Suprapubic skin (tissue), 4 donors: ENCODE measurements at places on chromosomes 5 and 9.
A peak's percentile ranks its signal among the peaks of the same experiment; 100 is the strongest.

DNA sequence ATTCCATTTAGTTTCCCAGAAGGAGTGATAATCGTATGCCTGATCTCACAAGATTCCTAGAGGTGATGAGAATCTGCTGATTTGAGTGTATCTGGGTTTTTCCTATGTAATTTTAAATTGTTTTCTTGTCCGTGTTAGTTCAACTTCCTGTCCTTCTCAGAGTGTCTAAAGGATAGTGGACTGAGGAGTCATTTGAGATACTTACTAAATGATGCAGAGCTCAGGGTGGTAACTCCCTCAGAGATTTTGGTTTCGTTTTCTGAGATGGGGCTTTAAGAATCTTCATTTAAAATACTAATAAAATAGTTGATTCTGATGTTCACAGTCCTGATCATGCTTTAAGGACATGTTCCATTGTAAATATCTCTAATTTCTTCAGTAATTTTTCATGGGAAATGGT is 30.3 kb downstream of the MELK start:
- no peak for DNase-seq

DNA sequence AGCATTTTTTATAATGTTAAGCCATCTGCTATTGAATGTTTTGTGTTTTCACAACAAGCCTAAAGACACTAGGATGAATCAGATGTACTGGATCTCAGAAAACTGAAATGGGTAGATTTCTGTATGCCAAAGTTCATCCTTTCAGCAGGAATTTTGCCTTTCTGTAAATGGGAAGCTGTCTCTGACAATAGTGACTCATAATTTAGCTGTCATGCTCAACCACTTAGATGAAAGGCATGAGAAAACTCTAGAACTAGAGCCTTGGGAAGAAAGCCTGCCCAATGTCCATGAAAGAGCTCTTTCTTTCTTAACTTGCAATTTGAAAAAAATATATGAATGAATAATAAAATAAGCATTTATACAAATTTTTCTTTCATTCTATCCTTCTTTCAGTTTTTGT is 616.0 kb upstream of the EDIL3 start:
- DNase-seq, result no peak

DNA sequence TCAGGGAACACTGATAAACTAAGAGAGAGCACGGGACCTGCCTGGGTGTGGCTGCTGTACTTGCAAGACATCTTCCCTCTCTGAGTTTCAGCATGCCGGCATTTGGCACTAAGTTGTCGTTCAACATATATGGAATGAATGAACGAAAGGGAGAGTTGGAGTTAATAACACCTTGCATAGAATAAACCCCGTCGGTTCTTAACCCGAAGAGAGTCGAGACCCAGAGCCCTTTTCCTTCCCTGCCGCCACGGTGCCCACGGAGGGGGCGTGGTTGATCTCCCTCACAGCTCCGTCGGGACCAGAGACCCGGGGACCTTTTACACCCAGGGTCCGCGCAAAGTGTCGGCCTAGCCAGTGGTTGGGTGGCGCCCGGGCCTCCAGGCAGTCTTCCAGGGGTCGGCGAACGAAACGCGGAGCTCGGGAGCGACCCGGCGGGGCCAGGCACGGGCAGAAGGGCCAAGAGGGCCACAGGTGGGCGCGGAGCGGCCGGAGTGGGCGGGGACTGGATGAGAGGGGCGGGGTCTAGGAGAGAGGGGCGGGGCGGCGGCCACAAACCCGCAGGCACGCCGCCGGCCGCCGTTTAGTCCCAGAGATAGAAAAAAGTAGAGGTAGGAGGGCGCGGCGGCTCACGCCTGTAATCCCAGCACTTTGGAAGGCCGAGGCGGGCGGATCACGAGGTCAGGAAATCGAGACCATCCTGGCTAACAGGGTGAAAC is 735 bp upstream of the RPL26L1 start:
- DNase-seq, result peak; percentile 84

DNA sequence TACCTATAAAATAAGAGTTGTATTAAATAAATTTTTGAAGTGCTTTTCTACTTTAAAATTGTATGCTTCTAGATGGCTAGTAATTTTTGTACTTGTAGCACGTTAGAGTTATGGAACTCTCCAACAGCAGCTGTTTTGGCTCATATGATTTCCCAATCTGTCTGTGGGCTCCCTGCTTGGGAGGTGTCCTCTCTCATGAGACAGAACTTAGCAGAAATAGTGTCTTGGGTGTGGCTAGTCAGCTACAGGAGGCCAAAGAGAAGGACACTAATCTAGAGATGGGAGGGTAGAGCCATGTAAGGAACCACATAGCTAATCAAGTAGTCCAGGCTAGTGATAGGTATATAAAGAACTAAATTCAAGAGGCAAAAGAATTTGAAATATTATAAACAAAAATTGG is 78.4 kb upstream of the DAB2 start:
- DNase-seq, result no peak

DNA sequence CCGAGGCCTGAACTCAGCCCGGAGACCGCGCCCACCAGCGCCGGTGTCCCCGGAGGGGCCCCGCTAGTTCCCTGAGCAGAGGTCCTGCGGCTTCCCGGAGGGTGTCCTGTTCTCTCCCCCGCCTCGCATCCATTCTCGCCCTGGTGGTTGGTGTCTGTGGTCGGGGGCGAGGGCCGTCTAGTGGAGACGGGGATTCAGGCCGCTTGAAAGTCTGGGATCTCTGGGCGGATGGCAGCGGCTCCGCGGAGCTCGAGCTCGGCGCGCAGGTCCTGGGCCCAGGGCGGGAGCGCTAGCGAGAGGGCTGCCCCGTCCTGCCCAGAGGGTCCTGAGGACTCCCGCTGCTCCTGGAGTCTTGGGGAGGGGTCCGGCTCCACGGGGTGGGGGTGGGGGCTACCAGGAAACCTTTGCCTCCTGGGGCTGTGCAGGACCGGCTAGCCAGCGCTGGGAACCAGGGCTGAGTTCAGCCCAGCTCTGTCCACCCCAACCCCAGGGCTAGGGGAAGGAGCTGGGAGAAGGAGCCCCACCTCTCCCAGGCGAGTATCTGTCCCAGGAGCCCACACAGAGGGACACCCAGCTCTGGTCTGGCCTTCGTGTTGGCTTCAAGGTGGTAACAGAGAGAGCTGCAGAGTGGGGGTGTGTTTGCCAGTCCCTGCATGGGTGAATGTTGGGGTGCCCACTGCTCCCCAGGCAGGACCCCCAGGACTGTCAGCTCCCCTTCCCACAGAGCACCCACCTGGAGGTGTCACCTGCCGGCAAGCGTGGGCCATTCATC is 4.0 kb downstream of the TOR4A start:
- DNase-seq, result no peak

GRCh38 chr5:179430193-179431175 is 85.2 kb upstream of the ADAMTS2 start:
- no peak for DNase-seq

- no peak for DNase-seq
These were observed 9.9 kb downstream of the RBM27 start for GRCh38 chr5:146213210-146213826.

- no peak for DNase-seq
These were observed 1021.2 kb downstream of the NR2F1-AS1 start for GRCh38 chr5:92559781-92560180.

GRCh38 chr5:56078278-56079156 is 83.8 kb upstream of the IL6ST start:
- DNase-seq, result no peak

- DNase-seq, result no peak
These were observed 173.7 kb downstream of the SLC24A2 start for GRCh38 chr9:19615036-19615624.

DNA sequence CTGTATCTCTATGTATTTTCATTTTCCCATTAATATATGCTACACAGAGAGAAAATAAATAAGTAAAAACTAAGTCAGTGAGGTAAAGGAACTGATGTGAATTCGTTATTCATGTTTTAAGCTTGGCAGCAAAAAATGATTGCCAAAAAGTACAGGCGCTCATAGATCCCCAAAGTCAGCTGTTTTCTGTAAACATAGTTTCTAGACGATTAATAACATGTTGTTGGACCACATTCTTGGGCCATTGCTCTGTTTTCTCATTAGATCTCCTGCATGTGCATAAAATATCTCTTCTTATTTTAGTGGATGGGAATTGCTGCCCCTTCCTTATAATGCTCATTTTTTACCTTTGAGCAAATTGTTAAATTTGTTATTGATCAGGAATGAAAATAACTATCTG is 215.2 kb downstream of the TLE1 start:
- no peak for DNase-seq

DNA sequence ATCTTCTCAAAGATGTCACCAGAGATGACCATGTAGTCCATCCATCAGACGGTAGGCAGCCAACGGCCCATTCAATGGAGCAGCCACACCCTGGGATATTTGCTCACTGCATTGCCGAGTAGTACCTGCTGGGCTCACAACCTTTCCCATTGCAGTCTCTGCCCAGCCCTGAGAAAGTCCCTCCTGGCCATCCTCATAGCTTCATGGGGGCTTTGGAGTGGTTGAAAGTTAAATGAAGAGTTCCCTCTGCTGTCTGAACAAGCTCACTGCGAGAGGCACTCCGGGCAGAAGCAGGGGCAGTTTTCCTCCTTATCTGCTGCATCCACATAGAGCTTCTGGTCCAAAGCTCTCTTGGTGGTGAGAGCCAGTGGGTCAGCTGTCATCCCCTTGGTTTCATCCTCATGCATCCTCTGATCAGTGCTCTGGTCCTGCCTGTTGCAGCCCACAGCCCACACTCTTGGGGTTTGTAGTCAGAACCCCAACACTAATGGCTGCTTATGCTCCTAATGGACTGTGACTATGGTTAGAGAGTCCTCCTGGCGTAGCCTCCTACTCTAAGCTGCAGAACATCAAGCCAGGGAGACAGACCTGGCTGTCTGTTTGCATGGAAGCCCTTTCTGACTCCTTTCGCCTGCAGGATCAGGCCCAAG is 23.3 kb downstream of the TNFSF8 start:
- DNase-seq, result no peak

DNA sequence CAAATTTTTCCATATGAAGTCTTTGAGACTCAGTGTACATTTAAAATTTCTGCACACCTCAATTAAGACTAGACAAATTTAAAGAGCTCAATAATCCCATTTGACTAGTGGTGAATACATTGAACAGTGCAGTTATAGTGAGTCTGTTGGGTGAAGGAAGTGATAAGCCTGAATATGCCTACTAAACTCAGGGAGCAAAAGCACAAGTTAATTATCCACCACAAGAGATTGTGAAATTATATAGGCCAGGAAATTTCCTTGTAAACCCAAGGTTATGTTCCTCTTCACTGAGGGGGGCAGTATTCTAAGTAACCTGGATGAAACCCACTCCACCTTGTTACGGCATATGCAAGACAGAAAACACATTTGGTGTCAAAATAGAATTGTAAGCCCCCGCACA is 612.9 kb upstream of the DAB2 start:
- no peak for DNase-seq

DNA sequence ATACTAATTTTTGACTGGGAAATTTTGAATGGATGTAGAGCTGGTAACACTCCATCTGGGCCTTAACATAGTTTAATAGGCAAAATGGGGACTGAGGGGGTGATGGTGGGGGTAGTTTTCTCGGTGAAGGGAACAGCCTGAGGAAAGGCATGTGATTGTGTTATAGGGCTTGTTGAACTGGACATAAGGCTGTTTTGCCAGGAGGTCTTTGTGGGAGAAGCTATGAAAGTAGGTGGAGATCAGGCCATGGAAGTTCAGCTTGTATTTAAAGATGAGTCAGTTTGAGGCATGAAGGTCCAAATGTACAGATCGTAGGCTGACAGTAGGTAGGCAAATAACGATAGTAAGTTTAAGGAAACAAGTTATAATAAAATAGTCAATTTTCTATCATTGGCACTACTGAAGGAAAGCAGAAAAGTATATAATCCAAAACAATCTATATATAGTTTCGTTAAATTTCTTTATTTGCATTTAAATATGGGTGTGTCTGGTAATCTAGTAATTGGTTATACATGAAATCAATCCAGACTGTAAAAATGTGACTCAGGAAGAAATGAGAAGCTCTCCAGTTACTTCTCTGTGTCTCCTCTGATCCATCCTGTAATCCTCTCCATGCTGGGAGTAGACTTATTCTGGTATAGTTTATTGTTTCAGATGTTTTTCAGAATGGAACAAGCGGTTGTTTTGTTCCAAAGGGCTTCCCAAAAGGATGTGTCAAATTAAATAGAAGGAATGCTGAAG is 2.8 kb downstream of the CSNK1G3 start:
- DNase-seq, result no peak
